ENCODE measurements at places on chromosomes 2 and 18.
A peak's percentile ranks its signal among the peaks of the same experiment; 100 is the strongest.

GRCh38 chr2:25740810-25741381 lies 67.5 kb upstream of the DTNB start:
- DNase-seq, result no peak

GRCh38 chr2:120680136-120680761 lies 55.4 kb upstream of the GLI2 start:
- DNase-seq, result peak; percentile 81

DNA sequence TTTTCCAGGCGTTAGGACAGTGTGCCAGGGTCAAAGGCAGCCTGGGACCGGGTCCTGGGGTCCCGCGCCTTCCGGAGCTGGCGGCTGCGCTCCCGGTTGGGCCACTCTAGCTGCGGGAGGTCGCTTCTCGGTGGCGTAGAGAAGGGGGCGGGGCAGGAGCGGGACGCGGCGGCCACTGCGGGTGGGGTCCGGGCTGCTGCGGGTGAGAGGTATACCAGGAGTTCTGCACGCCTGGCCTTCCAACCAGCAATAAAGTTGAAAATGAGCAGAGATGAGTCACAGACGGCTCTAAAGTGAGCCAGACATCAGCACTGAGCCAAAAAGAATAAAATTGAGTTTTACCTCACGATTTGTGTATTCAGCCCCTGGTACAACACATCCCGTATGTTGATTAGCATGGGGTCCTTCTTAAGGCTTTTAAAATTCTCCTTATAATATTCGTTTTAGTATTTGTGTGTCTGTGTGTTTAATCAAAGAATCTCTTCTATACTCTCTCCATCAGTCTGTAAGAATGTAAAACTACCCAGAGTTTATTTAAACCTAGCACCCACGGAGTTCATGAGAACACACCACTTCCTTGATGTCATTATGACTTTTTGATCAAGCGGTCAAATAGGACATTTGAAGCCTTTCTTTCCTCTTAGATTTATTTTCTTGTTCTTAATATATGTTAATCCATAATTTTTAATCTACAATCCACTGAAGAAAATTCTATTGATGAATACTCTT lies at the start of gene C1GALT1C1L:
C1GALT1C1L (minus strand) TSS at position 108 of the 729 bp plus-strand sequence; CDS start at position 1, 107 bp downstream.
- peak; percentile 32 for DNase-seq

GRCh38 chr18:63238693-63239075 lies 80.9 kb downstream of the BCL2 start:
- DNase-seq, result no peak

GRCh38 chr2:58227171-58227917 lies 13.8 kb downstream of the FANCL start:
- DNase-seq, result peak; percentile 97

GRCh38 chr2:66185497-66186054 lies 249.3 kb upstream of the MEIS1 start:
- DNase-seq, result no peak

DNA sequence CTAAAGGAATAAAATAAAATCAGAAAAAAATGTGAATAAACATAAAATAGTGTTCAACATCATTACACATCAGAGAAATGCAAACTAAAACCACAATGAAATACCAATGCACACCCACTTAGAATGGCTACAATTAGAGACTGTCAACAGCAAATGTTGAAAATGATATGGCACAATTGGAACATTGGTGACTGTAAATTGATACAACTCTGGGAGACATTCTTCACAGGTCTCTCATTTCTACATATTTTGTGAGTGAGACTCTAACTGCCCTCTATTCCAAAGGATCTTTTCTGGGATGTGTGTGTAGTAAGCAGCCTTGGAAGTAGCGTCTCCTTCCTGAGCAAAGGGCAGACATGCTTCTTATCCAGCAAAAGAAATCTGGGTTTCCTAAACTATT lies 323.0 kb downstream of the FBXO15 start:
- no peak for DNase-seq

DNA sequence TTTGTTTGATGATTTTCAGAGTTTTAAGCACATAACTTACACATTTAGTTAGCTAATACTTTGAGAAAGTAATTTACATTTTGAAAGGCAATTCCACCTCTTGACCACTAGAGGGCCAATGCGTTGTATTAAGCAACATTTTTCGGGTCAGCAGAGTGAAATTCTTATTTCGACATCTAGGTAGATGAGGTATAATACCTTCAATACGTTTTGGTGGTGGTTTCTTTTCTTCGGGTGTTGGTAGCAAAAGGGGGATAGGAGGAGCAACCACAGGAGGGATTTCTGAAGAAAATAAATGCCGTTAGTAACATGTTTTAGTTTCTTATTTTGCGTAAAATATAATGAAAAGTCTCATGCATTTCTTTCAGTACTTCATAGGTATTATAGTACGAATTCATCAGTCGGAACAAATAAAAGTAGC lies 106.3 kb downstream of the TTN start:
- DNase-seq, result peak; percentile 43

DNA sequence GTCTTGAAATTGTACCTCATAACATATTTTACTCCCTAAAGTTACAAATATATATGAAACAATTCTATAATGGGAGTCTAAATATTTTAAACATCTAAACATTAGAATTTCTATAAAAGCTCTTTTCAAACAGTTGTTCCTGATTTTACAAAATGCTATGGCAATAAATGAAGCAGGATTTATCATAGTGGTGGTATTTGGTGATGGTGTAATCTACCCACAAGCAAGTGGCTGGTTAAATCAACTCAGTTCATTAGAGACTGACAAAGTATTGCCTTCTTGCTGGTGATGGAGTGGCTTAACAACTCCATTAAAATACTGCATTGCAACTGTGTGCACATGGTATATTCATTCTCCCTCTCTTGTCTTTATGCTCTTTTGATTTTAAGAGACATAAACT lies 138.9 kb downstream of the PMAIP1 start:
- DNase-seq, result no peak

- DNase-seq, result no peak
These were observed 52.7 kb upstream of the UBXN4 start for GRCh38 chr2:135688978-135689377.

GRCh38 chr18:61475931-61476330 lies 142.7 kb downstream of the CDH20 start:
- no peak for DNase-seq

GRCh38 chr2:55842046-55842445 lies 81.5 kb downstream of the EFEMP1 start:
- DNase-seq, result no peak

GRCh38 chr2:35873921-35874320 lies 481.7 kb upstream of the CRIM1 start:
- peak; percentile 24 for DNase-seq

DNA sequence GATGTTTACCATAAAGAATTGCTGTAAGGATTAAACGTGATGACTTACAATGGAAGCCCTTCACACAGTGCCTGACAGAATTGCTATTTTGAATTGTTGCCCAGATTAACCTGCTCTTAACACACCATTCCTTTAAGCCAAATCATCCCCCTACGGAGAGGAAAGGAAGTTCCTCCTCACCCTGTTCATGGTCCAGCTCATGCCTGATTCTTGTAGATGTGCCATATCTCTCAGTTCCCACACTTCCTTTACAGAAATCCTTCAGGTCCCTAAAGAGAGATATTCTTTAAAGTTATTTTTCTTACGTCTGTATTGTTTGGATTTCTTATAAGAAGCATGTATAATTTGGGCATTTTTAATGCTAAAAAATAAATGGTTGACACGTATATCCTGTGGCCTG lies 127.5 kb upstream of the DAPL1 start:
- DNase-seq, result no peak

DNA sequence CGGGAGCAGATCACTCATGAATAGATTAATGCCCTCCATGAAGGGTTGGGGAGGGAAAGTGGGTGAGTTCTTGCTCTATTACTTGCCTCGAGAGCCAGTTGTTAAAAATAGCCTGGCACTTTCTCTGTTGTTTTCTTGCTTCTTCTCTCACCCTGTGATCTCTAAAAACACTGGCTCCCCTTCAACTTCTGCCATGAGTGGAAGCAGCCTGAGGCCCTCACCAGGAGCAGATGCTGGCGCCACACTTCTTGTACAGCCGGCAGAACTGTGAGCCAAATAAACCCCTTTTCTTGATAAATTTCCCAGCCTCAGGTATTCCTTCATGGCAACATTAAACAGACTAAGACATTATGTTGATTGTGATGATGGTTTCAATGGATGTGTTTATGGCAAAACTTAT lies 307.0 kb downstream of the PIEZO2 start:
- DNase-seq, result no peak

DNA sequence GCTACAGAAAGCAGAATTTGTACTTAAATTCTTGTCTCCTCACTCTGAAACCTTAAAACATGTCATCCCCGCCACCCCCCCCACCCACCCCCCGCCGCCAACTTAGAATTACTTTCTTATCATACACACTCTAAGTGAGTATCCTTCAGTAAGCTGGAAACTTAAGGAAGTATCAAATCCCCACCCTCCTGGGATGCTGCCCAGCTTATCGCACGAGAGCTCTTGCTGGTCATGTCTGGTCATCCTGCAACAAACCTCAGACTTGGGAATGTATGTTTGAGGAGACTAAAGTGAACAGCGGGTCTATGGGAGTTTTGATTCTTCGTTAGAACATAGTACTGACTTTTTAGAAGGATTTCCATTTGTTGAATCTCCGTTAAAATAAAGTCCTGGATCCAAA lies 203.3 kb downstream of the PTGR3 start:
- DNase-seq, result no peak

- DNase-seq, result no peak
These were observed 166.1 kb downstream of the FAM210A start for GRCh38 chr18:13560306-13560705.

DNA sequence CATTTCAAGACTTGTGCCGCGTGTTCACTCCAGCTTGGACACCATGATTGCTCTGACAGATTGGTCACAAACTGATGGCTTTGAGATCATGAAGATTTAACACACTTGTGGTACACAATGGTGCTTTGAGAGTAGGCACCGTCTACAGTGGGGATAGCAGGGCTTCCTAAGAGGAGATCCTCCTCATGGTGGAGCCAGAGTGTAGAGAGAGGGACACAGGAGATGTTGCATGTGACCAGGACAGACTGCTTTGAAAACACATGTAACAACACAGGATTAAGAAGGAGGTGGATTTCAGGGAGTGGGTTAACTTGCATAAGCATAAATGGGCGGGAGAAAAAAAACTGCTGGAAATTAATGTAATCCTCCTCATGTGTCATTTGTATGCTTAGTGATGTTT lies 95.7 kb upstream of the LINC00305 start:
- DNase-seq, result peak; percentile 40

- DNase-seq, result peak; percentile 57
These were observed 229.1 kb upstream of the SLC14A2 start for GRCh38 chr18:45386041-45386655.

- DNase-seq, result no peak
These were observed 24.3 kb upstream of the BCL11A start for GRCh38 chr2:60577682-60578283.

GRCh38 chr2:9003366-9003615 lies 193 bp downstream of the MBOAT2 start:
- no peak for DNase-seq

- DNase-seq, result no peak
These were observed 25.6 kb upstream of the CXXC1 start for GRCh38 chr18:50313031-50313607.

GRCh38 chr2:69816923-69817542 lies 12.4 kb upstream of the GMCL1 start:
- peak; percentile 92 for DNase-seq

DNA sequence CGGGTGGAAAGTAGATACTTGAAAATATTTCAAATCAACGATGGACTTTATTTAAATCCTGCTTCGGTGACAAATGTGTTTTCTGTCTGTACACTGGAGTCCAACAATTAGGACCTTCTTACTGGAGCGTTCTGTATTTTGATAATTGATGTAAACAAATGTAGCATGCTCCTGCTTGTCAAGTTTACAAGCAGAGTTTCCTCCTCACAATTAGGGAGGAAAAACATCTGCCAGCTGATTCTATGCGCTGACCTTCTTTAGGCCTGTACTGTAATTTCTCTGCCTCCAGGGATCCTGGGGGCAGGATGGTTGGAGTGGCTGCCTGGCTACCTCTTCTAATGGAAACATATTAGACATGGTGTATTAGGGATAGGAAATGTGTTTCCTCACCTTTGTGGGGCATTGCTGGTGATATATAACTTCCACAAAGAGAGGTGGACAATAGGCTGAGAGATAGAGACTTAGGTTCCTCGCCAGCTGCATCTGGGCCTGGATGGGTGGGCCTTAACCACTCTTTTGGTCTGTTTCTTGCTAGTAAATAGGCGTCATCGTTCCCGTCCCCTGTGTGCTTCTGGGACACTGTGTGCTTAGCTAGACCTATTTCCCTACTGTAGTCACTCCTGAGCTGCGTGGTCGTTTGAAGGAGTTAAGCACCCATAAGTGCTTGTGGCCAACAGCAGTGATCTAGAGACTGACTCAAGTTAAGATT lies 19.3 kb downstream of the GATA6 start:
- no peak for DNase-seq

DNA sequence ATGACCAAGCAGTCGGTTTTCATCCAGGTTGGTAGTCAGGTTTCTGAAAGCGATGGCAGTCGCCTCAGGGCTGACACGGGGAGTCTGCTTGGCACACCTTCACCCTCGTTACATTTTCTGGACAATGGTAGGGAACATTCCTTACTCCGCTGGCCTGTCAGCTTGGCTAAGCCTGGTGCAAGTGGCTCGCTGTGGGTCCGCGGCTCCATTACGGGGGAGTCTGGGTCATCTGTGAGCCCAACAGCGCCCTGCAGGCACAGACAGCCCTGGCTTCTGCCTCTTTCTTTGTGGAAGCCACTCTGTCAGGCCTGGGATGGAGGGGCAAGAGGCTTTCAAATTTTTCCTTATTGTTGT lies 95.6 kb downstream of the HDAC4 start:
- no peak for DNase-seq

- no peak for DNase-seq
These were observed 13.8 kb upstream of the TMEM200C start for GRCh38 chr18:5909125-5909524.

DNA sequence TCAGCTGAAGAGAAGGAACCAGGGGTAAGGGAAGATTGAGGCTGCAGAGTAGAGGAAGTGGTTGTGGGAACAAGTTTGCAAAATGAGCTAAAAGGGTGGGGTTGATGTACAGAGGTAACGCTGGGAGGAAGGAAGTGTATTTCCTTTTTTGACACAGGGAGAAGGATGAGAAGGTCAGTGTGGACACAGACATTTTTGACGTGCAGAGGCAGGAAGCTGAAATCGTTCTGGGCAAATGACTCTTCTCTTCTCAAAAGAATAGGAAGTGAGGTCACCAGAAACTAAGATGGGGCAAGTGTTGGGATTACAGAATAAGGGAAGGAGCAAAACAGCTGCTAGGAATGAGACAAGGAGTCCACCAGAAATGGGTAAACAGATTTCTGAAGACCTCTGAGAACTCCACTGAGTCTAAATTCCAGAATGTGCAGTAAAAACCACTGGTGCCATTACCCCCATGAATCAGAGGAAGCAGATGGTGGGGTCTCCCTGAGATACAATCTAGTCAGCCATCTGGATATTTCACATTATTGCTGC lies 20.0 kb upstream of the RNF149 start:
- no peak for DNase-seq

GRCh38 chr2:200222791-200223190 lies 83.7 kb upstream of the SPATS2L start:
- no peak for DNase-seq

DNA sequence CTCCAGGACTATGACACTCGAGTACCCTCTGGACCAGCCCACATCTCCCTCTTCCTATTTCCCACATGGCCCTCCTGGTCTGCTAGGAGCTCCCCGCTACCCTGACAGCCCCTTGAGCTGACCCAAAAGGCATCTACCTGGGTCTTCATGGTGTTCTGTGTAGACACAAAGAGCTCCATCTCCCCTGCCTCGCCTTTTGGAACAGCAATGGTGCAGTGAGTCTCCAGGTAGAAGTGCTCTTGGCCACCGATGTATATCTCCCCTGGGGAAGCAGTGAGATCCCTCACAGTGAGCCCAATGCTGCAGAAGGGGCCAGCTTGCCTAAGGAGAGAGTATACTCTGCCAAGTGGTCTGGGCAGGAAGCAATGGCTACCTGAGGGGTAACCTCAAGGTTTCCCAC lies 47.8 kb downstream of the XDH start:
- no peak for DNase-seq
